Brain (organoid and tissue), 16 donors: ENCODE measurements at places on chromosomes 6 and 20.

DNA sequence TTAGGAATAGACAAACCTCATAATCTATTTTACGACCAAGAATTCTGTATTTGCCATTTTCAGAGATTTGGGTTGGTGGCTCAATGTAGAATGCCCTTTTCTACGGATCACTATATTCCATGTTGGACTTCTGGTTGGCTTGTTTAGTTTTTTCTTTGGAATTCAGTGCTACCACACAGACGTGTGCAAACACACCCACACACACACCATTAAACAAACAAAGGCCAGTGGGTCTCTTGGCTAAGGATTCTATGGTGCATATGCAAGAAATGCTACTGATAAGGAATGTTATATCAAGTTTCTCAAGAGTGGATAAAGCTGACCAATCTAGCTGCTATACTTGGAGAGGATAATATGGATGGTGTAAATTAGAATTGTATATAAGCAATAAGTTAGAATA lies 8.0 kb downstream of the ABT1 start:
- no peak for DNase-seq

DNA sequence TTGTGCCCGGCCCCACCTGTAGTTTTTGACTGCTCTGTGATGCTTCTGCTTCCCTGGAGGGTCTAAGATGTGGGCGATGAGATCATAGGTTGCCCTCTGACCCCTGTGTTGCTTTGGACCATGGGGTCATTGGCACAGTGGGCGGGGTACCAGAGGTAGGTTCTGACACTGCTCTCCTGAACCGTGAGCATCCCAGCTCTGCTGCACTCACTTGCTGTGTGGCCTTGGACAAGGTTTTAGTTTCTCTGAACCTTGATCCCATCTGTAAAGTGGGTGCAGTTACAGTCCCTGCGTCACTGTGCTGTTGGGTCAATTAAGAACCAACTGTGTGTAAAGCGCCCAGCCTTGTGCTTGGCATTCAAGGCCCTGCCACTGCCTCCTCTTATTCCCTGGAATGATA lies 30.9 kb downstream of the SRC start:
- DNase-seq, result no peak

- DNase-seq, result no peak
These were observed 187.8 kb upstream of the PHACTR1 start for GRCh38 chr6:12528581-12529363.

DNA sequence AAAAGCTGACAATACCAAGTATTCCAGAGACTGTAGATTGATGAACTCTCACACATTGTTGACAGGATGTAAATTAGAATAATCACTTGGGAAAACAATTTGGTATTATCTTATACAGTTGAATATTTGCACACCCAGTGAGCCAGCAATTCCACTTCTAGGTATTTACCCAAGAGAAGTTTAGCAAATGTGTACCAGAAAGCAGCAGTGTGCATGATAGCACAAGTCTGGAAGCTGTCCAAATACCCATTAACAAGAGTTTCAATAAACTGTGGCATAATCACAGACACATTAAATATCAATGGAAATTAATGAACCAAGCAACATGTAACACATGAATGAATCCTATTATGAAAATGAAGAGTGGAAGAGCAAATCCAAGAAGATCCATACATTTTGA lies 233.6 kb downstream of the TPBG start:
- peak; percentile 23 for DNase-seq

GRCh38 chr6:161225681-161226008 lies 48.2 kb downstream of the AGPAT4 start:
- no peak for DNase-seq

DNA sequence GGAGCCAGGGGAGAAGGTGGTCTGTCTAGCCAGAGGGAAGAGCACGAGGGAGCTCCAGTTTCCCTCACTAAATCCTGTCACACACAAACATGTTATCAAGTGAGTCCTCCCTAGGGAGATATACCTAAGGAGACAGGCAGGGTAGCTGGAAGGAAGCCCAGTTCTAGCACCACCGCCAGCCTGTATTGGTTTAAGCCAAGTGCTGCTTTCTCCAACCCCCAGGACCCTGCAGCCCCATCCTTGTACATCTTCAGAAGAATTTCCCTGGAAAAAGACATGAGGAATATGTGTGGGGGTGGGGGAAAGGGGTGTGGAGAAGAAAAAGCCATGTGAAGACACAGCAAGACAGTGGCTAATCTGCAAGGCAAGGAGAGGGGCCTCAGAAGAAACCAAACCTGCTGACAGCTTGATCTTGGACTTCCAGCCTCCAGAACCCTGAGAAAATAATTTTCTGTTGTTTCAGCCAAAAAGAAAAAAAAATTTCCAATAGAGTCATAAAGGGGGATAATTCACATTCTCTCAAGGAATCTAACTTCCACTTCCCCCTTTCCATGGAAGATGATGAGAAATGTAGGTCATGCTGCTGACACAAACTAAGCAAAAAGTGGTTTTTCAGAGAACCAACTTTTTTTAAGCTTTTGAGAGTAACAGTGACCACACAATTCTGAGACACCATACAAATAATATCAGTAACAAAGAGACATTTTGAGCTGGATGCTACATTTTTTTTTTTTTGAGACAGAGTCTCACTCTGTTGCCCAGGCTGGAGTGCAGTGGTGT lies 103.2 kb upstream of the PRDM1 start:
- no peak for DNase-seq
